Posterior cingulate gyrus (tissue), 11 donors: ENCODE measurements at places on chromosomes 6 and 20.

GRCh38 chr6:6392214-6393068 is 72.0 kb upstream of the F13A1 start:
- no peak for DNase-seq

GRCh38 chr20:13458860-13459451 is 179.8 kb downstream of the TASP1 start:
- no peak for DNase-seq

DNA sequence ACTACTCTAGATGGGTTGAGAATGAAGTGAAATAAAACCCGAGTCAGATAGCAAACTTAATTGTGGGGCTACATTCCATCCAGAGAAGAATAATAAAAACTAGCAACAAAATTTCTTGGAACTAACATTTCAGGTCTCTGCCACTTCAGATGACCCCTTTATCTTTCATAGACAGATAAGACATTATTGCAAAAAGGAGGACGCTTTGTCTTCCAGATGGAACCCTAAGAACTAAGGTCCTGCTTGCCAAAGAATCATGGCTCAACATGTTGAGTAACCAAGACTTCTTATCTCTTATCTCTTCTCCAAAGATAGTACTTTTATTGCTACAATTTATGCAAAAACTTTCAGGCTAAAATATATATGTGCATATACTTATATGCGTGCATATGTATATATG is 221.1 kb upstream of the PREP start:
- DNase-seq, result no peak

- DNase-seq, result no peak
Measured at GRCh38 chr6:158808941-158809678, 10.1 kb downstream of the EZR start.
